Thoracic aorta (tissue), 2 donors: ENCODE measurements at places on chromosomes 5 and 9. TPM values are rescaled to one million over a fixed set of nuclear protein-coding genes. Genes with fewer than 3 reads are reported as not detected.

- no peak for DNase-seq
Observed at GRCh38 chr5:154355129-154355611, 90.6 kb upstream of the SAP30L start.

The ENHO gene
- total RNA-seq: not detected

GRCh38 chr5:128259607-128260021, 176.0 kb downstream of the SLC12A2 start:
- DNase-seq: no peak

DNA sequence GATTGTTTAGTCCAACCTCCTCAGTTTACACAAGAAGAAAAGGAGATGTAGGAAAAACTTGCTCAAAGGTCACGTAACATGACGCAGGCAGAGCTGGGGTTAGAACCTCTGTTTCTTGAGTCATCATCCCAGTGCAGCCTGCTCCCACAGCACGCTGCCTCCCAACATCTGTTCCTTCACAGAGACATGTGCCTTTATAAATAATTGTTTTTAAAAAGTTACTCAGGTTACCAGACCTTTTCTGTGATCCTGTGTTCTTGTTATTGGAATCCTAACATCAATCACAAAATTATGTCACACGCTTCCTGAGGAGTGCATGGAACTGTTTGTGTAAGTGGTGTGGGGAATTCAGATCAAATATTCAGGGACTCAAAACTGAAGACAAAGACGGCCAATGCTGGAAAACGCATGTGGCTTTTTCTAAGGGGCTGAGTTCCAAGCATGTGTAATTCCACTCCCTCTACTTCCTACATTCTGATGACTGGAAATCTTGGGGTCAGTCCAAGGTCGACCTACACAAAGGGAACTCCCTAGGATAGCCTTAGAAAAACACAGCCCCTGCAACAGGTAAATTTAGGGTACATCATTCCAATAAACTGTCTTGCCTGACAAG, 184.3 kb downstream of the TSSK1B start:
- no peak for DNase-seq

DNA sequence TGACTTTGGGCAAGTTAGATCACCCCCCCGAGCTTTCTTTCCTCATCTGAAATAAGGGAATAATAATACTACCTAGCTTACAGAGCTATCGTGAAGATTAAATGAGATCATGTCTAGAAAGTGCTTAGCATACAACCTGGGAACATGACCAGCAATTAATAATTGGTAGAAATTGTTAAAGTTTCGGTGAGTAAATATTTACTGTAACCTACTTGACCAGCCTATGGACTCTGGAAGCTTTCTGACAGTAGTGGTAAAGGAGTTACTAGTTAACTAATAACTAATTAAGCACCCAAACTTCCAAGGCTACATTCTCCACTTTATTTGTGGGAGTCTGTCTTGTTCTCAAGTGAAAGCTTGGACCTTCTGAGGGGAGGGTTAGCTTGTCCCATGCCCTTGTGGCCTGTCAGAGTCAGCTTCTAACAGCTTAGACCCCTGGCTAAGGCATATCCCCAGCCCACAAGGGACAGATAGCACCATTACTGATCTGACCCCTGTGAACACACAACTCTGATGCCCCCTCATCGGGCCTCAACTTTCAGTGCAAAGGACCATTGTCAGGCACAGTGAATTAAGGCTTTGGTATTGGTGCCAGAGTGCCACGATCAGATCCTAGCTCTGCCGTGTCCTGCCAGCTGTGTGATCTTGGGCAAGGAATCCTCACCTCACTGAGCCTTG, 58.7 kb upstream of the SAP30L start:
- no peak for DNase-seq

DNA sequence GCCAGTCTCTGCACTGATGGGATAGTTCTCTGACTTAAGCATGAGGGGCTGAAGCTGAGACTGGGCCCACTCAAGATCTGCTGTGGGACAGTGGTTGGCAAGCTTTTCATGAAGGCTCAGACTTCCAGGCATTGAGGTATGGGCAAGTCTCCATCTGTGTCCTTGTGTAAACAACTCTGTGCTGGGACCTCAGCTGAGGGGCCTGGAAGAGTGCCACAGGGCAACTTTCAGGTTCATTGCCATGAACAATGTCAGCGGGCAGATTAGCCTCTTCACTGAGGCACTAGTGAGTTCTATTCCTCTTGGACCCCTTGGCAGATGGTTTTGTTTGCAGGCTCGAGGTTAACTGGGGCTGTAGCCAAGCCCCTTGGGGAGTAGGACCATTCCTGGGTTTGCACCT, 127.1 kb downstream of the MRPS30 start:
- no peak for DNase-seq
